Epithelial cell of proximal tubule (primary cell): ENCODE measurements at places on chromosomes 13 and 19. TPM values are rescaled to one million over a fixed set of nuclear protein-coding genes. Genes with fewer than 3 reads are reported as not detected.

The ZNF541 gene
- total RNA-seq, result not detected in 2 replicates

The ZNF578 gene
- total RNA-seq, result 1.6 and 2.3 TPM in 2 replicates

The TEX26 gene
- total RNA-seq, result not detected in 2 replicates

The SETDB2 gene
- 4.3 and 5.2 TPM in 2 replicates for total RNA-seq

The B3GNT8 gene
- total RNA-seq, result 1.6 and 2.4 TPM in 2 replicates

The NXNL1 gene
- total RNA-seq, result not detected in 2 replicates

The CERS4 gene
- total RNA-seq, result 3.8 and 24.5 TPM in 2 replicates

The OR10H1 gene
- not detected in 2 replicates for total RNA-seq

The NLRP11 gene
- total RNA-seq, result not detected in 2 replicates

The CLASRP gene
- 38.8 and 58.1 TPM in 2 replicates for total RNA-seq

The TMEM255B gene
- total RNA-seq, result 6.9 and 7.4 TPM in 2 replicates

The C5AR2 gene
- not detected in 2 replicates for total RNA-seq

The CADM4 gene
- total RNA-seq, result 7.7 and 16.4 TPM in 2 replicates

The TLE2 gene
- total RNA-seq, result 1.6 and 2.9 TPM in 2 replicates

The CGB5 gene
- total RNA-seq, result not detected in 2 replicates

The ZNF763 gene
- total RNA-seq, result 0.58 and 1.7 TPM in 2 replicates

The TNFSF9 gene
- 12.5 and 18.1 TPM in 2 replicates for total RNA-seq

The CABP5 gene
- total RNA-seq, result not detected in 2 replicates

The F2RL3 gene
- total RNA-seq, result not detected in 2 replicates

The CLEC11A gene
- 2.8 and 12.7 TPM in 2 replicates for total RNA-seq

The KIR2DL1 gene
- not detected in 2 replicates for total RNA-seq

The SKA3 gene
- 22.1 and 35.2 TPM in 2 replicates for total RNA-seq

The RASIP1 gene
- total RNA-seq, result 3.5 and 6.9 TPM in 2 replicates

The MRPL54 gene
- total RNA-seq, result 102 and 105 TPM in 2 replicates

The PIN1 gene
- 114 and 195 TPM in 2 replicates for total RNA-seq

The DACH1 gene
- total RNA-seq, result 0.86 TPM in 1 of 2 replicates, not detected in the other

The CPB2 gene
- not detected in 2 replicates for total RNA-seq

The SERPINE3 gene
- 0.07 TPM in 1 of 2 replicates, not detected in the other for total RNA-seq

The NCAN gene
- not detected in 2 replicates for total RNA-seq

The ZNF177 gene
- 0.92 and 1.2 TPM in 2 replicates for total RNA-seq

The HPN gene
- total RNA-seq, result 2.0 TPM in 1 of 2 replicates, not detected in the other

The ZNF442 gene
- total RNA-seq, result 0.17 and 0.36 TPM in 2 replicates

The SHISA2 gene
- 159 and 170 TPM in 2 replicates for total RNA-seq

The PSG2 gene
- total RNA-seq, result not detected in 2 replicates

The ZNF98 gene
- total RNA-seq, result 0.92 and 1.7 TPM in 2 replicates

The ZNF579 gene
- 10.0 and 11.4 TPM in 2 replicates for total RNA-seq

The KLK15 gene
- total RNA-seq, result not detected in 2 replicates

The LIM2 gene
- not detected in 2 replicates for total RNA-seq

The FPR2 gene
- total RNA-seq, result not detected in 2 replicates

The RFPL4AL1 gene
- not detected in 2 replicates for total RNA-seq

The ZFP36 gene
- total RNA-seq, result 9.7 and 10.0 TPM in 2 replicates

The CGB8 gene
- 1.2 TPM in 2 replicates for total RNA-seq

The SHFL gene
- total RNA-seq, result 10.3 and 28.7 TPM in 2 replicates

The FFAR1 gene
- total RNA-seq, result 0.06 TPM in 1 of 2 replicates, not detected in the other

The ZNF615 gene
- 2.7 and 7.0 TPM in 2 replicates for total RNA-seq

The RNF126 gene
- total RNA-seq, result 102 and 161 TPM in 2 replicates

The FAM174C gene
- total RNA-seq, result 123 and 124 TPM in 2 replicates

The ZNF714 gene
- 7.6 and 13.9 TPM in 2 replicates for total RNA-seq

The CEACAM19 gene
- 2.7 and 4.6 TPM in 2 replicates for total RNA-seq

The ZNF491 gene
- total RNA-seq, result 0.17 and 0.29 TPM in 2 replicates

The NBEA gene
- total RNA-seq, result 1.6 and 2.7 TPM in 2 replicates

The DLEU7 gene
- not detected in 2 replicates for total RNA-seq
